ENCODE measurements at places on chromosomes 1 and 21.

DNA sequence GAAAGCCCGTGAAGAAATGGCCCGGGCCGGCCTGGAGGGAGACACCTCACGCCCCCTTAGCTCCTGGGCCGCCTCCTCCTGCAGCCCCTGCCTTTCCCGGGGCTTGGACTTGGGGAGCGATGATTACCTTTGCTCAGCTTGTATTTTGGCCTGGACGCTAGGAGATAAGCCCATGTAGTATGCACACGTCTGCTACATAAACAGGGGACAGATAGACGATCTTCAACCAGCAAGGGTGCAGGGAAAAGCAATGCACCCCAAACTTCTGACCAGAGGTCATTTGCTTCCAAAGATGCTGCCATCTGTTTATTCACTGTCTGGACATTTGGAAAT is 936 bp downstream of the TP73 start:
- DNase-seq: no peak

GRCh38 chr1:53986458-53986857 is 31.5 kb downstream of the LDLRAD1 start:
- DNase-seq: no peak

DNA sequence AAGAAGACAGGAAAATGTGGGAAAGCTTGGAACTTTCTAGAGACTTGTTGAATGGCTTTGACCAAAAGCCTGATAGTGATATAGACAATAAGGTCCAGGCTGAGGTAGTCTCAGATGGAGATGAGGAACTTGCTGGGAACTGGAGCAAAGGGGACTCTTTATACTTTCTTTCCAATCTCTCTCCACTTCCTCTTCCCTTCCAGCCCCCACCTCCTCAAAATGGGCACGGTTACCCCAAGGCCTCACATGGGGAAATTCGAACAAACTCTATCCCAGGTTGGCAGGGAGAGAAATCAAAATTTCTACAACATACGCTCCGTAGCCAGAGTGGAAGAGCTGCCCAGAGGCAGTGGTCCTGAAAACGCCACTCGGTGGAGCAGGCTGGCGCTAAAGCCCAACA is 15.2 kb downstream of the PPT1 start:
- DNase-seq: no peak

DNA sequence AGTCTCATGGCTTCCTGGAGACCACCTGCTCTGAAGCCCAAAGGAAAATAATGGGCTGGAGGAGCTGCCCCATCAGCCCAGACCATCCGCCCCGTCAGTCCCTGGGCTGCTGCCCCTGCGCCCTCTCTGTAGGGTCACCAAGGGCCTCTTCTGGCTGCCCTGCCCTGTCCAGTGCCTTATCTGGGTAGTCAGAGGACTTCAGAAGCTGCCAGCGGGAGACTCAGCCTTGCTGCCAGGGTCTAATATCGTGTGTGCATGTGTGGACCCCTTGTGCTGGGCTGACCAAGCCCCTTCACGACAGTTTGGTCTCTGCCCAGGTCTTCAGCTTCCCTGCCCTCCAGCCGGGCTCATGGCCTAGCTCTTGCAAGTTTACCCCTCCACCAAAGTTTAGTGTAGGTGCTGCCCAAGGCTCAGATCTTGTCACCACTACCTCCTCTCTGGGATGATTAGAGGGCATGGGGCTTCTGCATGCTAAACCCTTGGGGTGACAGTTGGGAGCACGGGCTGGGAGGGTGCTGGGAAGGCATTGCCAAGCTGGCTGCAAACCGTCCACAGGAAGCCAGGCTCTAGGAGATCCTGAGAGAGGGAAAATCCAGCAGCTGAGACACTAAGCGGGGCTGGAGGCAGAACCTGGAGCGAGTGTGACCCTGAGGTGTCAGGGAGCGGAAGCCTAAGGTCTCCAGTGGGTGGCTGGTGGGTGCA is 20.6 kb downstream of the NENF start:
- DNase-seq: no peak

DNA sequence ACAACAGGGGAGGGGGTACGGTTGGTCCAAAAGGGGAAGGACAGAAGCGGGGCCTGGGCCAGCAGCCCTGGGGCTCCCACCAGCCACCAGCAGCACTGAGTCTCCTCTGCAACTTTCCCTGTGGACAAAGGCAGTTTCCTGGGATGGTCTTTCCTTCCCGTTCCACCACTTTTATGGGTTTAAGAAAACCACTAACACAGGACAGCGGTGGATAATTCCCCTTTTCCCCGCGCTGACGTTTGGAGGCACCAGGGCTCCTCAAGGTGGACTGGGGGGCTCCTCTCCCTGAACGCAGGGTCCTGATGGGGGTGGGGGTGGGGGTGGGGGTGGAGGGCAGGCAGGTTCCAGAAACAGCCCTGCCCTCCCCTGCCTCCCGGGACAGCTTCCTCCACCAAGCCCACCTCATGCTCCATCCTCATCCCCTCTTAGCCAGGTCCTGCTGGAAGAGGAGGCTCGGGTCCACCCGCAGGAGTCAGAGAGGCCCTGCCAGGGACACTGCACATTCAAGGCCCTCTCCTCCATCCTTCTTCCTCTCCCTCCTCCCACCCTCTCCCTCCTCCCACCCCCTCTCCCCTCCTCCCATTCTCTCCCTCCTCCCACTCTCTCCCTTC is 4.8 kb upstream of the COL6A1 start:
- DNase-seq: no peak

DNA sequence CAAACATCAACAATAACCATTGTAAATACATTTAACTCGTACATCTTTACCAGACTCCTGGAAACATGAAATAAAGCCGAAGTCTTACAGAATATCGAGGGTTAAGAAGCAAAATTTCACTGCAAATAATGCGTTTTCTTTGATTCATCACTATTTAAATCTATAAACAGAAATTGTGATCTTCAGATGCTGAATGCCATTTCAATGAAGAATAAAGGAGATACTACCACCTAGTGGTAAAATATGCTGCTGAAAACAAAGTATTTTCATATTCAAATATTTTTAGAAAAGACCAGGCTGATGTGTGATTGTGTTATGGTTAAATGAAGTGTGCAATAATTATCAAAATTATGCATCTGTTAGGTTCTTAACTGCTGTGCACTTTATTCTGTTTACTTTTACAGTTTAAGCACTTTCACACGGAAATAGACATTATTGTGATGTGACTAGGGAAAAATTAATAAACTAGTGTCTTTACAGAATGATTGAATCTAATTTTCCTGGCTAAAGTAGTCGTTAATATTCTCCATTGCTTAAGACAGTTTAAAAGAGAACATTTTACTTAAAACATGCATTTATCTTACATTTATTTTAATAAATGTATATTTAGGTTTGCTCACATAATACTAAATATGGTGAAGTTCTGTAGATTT is 1093.1 kb downstream of the MRPL39 start:
- DNase-seq: no peak

GRCh38 chr1:216248628-216249027 is 174.6 kb downstream of the USH2A start:
- no peak for DNase-seq

DNA sequence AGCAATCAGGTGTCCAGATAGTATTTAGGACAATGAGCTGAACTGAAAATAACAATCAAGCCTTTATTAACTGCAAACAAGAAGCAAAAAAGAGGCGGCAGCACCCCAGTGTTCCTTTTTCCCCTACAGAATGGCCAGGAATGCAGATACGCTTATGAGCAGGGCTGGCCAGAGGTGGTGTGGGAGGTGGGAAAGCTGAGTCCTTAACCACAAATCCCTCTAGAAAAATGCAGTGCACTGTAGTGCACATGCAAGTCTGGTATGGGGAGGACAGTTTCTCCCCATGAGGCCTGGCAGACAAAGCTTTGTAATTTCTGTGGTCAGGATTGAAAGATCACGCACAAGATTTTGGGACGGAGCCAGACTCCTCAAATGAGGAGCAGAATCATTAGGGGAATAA is 10.7 kb upstream of the IFNAR1 start:
- DNase-seq: no peak

DNA sequence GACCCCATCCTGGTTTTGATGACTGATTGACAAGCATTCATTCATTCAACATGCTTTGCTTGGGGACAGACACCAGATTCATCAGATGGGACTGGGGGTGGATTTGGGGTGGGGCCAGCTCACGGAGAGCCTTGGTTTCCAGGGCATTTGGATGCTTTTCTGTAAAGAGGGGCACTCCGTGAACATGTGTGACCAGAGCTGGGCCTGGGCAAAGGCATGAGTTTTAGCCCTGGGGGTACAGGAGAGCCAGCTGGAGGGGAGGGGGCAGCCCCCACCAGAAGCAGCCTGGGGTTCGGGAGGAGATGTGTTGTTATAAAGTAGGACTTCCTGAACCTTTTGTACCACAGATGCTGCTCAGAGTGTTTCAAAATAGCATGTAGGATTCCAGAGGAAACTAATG is 99.7 kb downstream of the RIPK4 start:
- no peak for DNase-seq

DNA sequence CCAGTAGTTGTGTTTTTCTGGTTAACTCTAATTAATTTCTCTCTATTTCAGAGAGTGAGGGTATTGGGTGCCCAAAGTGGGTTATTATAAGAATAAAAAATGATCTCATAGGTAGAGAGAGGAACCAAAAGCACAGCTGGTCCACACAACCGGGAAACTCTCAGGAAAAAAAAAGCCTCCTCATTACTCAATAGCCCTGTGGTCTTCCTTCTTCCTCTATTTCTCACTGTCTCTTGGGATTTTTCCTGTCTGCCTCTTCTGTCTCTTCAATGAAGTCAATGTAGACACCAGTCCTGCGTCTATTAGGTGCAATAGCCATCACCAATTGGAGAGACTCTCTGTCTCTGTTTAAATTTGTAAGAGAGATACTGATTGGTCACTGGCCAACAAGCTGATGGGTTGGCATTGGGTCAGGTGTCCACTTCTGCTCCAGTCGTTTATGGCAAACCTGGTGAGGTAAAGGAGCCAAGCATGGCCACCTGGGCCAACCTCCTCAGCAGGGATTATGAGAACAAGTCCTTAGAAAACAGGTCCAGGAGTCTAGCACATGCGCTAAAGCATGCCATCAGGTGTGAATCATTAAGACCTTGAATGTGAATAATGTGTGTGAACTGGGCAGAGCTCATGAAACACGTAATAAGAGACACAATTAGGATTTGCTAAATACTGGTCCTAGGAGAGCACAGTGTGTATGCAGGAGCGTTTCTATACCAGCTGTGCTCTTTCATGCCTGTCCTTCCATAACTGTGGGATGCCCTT is 443.0 kb upstream of the RUNX1 start:
- DNase-seq: no peak

GRCh38 chr1:40384887-40385286 is 11.4 kb downstream of the SMAP2 start:
- DNase-seq: no peak

DNA sequence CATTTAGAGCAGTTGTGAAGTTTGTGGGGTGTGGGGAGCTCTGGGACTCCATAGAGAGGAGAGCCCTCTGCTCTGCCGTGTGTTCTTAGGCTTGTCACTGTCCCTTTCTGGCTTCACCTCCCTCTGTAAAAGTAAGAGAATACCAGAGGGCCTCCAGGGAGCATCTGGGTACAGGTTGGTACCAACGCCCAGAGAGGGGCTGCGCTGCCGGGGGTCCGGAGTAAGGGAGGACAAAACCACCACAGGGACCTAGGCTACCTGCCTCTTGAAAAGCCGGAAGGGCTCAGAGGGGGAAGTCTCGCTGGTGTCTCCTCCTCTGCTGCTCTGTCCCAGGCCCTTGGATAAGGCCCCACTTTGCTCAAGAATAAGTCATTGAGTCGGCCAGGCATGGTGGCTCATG is 3.1 kb upstream of the TINAGL1 start:
- DNase-seq: no peak

DNA sequence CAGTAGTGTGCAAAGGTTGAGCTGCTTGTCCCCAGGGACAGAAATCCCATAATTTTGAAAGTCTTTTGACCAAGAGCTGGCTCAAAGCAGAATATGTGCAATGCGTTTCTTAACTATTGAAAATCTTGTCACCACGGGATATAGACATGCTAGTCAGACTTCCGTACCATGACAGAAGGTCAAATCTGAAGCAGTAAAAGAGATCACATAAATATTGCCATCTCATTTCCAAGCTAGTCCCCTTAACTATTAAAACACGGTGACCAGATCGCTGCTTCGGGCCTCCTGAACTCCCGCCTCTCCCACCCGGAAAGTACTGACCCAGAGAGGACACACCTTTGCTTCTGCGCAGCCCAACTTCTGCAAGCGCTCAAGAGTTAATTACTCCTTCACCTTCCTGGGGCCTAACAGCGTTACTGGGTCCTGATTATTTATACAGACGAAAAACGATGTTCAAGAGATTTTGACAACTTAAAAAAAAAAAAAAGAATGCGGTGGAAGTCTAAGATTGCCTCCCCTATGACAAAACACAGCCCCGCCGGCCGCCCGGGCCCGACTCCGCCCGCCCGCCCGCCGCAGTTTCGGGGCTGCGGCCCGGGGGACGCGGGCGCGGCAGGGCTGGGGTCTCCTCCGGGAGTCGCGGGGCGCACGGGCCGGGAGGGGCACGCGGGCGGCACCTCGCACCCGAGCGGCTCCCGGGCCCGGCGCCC is 692 bp downstream of the SORT1 start:
- no peak for DNase-seq

DNA sequence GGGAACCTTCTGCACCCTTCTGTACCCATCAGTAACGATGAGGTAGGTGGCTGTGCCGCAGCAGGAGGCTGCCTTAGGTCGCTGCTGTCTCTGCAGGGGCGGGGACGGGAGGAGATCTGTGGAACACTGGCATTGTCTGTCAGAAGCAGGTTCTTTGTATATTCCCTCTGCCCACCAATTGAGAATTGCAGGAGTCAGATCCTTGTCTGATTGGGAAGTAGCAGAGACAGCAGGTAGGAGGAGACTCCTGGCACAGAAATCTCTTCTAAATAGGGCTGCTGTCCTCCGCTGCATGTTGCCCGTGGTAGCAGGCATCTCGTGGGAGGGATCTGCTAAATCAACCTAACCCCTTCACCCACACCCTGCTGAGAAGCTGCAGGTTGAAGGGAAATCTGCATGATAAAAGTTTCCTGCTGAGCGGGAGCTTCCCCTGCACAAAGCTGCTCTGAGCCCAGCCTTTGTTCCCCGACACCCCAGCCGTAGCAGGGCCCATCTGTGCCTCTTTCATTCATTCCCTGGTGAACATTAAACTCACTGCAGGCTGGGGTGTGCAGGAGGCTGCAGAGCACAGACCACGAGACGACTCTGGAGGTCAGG is 15.9 kb downstream of the SARS1 start:
- DNase-seq: no peak

DNA sequence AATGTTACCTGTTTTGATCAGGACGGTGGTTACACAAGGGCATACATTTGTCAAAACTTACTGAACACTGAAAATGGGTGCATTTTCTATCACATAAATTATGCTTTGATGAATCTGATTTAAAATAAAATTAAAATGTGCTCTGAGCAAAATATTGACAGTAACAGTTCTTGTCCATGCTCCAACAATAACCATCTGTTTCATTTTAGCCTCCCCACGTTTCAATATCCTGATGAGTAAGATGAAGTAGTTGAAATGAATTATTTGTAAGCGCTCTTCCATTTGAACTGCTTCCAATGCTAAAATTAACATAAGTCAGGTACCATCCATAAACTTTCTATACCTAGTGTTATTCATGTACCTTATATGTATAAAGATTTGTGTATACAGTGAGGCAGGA is 365.4 kb downstream of the LTN1 start:
- DNase-seq: no peak

DNA sequence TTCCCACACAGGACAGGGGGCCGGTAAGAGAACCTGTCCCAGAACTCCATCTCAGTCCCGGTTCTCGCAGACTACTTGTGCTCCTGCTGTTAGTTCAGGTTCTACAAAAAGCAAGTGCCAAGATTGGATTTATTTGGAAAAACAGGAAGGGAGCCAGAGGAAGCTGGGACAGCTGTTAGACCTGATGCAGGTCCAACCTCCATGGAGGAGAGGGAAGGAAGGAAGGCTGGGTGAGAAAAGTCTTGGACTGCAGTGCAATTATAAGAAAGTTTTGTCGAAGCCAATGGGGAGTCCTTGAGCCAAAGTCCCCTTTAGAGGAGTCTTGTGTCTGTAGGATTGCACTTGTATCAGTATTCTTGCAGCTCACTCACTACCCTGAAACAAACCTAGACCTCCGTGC is 191.2 kb downstream of the GREM2 start:
- no peak for DNase-seq
